ENCODE measurements at places on chromosomes 5 and 9. TPM values are rescaled to one million over a fixed set of nuclear protein-coding genes. Genes with fewer than 3 reads are reported as not detected.

DNA sequence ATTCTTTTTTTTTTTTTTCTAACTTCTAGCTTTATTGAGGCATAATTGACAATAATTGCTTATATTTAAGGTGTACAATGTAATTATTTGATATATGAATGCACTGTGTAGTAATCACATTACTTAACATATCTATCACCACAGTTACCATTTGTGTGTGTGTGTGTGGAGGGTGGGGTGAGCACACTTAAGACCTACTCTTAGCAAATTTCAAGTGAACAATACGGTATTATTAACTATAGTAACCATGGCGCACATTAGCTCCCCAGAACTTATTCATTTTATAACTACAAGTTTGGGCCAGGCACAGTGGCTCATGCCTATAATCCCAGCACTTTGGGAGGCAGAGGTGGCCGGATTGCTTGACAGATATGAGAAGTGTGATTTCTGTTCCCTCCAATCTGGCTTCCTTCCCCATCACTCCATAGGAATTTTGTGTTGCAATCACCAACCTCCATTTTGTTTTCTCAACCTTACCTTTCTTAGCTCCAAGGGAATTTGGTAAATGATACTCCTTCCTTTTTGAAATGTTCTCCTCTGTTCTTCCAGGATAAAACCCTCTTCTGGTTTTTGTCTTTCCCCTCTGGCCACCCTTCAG lies 14.9 kb downstream of the TXN start:
- no peak for DNase-seq

DNA sequence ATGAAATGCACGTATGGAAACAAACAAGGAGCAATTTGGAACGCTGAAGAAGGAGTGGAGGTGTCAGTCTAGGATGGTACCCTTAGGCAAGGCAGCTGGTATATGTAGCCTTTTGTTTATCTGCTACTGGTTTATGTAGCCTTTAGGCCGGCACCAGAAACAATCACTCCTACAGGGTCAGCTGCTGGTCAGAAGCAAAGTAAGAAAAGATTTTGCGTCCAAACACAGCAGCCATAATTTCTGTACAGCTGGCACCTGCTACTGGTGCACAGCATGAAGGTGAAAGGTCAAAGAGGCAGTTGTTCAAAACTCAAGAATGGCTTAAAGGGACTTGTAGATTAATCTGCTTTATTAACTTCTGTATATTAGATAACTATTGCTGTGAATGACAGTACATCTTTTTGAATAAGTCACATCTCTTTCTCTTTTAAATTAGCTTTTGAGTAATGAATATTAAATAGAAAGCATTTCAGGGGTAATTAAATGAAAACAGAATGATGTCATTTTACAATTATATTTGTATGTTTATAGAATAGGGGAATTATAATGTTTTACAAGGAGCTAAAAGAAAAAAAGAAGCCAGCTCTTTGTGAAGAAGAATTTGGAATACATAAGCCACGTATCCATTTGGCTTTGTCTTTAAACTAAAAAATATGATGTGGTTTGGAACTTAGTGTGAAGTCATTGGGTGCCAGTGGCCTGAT lies 33.1 kb upstream of the TLX3 start:
- no peak for DNase-seq

GRCh38 chr5:91016954-91017700 lies 366.0 kb downstream of the ARRDC3 start:
- no peak for DNase-seq

DNA sequence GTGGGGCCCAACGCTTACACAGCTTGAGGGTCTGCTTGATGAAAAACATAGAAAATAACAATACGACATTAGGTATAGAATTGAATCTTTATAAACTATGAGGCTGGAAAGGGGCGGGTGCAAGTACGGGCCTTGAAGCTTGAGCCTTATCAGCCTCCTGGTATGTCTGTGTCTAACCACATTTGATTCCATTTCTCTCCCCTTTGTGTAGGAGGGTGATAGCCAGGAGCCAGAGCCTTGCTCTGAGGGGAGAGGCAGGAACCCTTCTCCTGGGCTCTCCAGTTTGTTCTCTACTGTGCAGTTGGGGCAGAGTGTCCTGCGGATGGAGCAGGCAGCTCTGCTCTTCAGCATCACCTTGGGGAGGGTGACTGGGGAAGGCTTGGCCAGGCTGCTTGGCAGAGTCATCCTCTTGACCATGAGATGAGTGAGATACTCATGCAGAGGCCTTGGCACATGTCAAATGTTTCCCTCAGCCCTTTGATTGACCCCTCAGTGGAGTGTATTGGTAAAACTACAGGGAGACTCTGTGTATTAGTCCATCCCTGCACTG lies 153.5 kb downstream of the SEMA6A start:
- DNase-seq: no peak

DNA sequence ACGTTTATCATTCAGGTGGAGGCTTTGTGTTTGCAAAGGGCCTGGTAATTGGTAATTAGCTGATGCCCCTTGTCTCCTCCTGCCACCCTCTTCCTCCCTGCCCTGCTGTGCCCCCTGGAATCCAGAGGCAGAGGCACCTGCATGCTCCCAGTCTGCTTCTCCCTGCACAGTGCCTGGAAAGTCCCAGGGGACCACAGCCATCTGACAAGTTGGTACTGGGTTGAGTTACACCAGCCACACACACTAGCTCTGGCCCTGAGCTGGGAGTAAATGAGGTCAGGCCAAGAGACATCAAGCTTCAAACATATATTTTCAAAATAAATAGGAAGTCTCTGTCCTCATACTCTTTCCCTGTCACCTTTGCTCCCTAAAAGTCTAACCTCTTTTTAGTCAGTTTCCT lies 56.3 kb downstream of the INSYN2B start:
- no peak for DNase-seq

GRCh38 chr5:15938961-15939360 lies 240.6 kb downstream of the MARCHF11 start:
- DNase-seq: peak; percentile 73

DNA sequence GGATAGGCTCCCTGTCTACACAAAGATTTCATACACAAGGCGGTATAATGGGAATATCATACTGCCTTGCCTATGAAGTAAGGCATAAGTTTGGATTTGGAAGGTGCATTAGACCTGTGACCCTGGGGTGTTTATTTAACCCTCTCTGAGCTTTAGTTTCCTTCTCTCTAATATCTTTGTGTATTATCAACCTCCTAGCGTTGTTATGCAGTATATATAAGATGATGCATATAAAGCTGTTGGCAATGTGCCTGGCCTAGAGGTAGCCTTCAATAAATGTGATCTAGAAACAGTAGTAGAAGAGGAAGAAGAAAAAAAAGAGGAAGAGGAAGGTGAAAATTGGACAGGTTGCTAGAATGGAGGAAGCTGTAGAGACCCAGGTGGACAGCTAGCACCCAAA lies 311.6 kb upstream of the CLINT1 start:
- no peak for DNase-seq

- DNase-seq: no peak
These were observed 84.8 kb upstream of the FAM169A start for GRCh38 chr5:74950836-74951515.

DNA sequence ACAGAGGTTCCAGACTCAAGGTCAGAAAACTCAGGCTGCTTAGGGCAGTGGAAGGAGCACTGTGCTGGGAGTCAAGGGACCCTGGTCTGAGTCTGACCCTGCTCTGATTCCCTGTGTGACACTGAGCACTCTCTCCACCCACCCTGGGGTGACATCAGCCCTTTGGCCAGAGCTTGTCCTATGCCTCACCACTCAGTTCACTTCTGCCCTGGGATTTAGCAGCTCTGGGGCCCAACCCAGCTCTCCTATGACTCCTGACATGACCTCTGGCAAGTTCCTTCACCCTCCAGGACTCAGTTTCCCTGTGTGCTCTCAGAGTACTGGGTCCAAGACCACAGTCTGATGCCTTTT lies 63.9 kb downstream of the FAM114A2 start:
- no peak for DNase-seq

DNA sequence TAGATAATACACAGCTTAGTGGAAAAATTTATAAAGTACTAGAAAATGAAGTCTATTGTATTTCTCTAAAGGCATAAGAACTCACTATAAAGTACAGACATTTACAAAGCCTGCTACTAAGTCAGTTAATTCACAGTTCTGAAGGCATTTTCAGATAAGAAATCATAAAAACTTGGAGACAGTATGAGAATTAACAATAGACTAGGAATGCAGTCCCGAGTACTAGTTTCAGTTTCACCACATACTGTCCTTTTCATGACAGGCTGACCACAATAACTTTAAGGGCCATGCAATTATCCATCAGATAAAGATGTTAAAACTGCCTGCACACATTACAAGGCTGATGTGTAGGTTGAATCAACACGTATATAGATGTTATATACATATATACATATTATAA lies 362.6 kb upstream of the SMC2 start:
- DNase-seq: no peak

GRCh38 chr9:77901771-77902170 lies 129.8 kb downstream of the GNAQ start:
- DNase-seq: no peak

DNA sequence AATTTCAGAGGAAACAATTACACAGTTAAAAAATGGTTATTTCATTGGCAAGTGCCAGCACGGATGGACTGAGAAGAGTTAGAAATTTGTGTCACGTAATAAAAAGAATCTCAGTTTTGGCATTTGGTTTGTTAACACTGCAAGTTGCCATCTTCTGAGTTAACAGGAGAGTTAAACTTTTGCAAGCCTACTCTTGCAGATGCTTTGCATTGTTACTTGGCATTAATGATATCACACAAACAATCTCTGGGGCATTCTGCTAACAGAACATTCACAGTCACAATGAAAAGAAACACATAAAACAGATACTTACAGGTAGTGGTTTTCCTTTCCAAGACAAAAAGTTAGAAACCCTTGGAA lies 647 bp downstream of the FREM1 start:
- no peak for DNase-seq

- no peak for DNase-seq
These were observed 548.0 kb downstream of the CSNK1G3 start for GRCh38 chr5:124060011-124060410.

DNA sequence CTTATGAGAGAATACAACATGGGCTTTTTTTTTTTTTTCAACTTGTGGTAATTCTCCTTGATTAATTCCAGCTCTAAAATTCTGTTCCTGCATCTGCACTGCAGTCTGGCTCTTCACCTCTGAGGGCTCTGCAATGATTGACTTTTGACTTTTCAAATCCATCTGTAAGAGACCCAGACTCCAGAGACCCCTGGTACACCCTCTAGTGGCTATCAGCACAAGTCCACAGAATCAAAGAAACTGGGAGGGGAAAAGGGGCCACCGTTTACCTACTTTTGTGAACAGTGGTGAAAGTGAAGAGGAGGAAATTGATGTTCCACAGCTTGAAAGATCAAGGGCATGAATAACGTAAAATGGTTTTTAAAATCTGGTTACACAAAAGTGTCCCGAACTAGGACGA lies 151.6 kb downstream of the SLIT3 start:
- DNase-seq: no peak

GRCh38 chr5:68000805-68001204 lies 214.8 kb upstream of the PIK3R1 start:
- DNase-seq: no peak

CCDC112 gene
- 30.7 TPM for total RNA-seq

PDE8B gene
- not detected for total RNA-seq

GRIA1 gene
- 1.2 TPM for total RNA-seq

MEIKIN gene
- not detected for total RNA-seq

SPINK4 gene
- not detected for total RNA-seq

FBN2 gene
- 45.1 TPM for total RNA-seq

IFNK gene
- total RNA-seq: not detected

CCDC192 gene
- total RNA-seq: not detected

EGFLAM gene
- total RNA-seq: 0.08 TPM

ARID3C gene
- total RNA-seq: 0.74 TPM

ITGA2 gene
- 171 TPM for total RNA-seq

RARS1 gene
- 165 TPM for total RNA-seq

CAAP1 gene
- 19.0 TPM for total RNA-seq

Measured in fibroblast of the aortic adventitia (primary cell).